ENCODE measurements at places on chromosomes 7 and 10.

- DNase-seq: no peak
Observed at GRCh38 chr7:85806321-85806720, 619.5 kb upstream of the SEMA3D start.

DNA sequence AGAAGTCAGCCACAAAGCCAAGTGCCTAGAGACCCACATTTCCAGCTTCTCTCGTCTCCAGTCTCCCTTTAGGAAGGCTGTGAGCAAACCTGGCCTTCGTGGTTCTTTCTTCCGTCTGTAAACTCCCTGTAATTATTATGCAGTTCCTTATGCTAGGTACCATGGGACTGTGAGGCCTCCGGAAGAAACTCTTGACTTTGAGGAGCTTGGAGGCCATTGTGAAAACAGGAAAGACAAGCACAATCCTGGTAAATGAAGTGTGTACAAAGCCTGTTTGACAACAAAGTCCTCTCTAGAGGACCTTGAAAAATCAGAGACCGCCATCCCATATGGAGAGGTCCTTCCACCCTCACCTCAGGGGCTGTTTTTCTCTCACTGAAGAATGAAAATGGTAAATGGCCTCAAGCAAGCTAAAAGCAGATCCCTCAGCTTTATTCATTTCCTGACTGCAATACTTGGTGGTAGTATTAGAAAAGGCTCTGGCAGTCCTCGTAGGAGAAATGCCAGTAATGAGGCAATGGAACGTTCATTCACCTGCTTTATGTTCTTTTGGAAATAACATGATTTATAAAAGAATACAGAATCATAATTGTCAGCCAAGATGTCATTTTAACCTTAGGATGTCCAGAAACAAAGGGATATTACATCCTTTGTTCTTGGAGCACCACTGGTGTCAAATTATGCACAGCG lies 926.4 kb downstream of the LRMDA start:
- no peak for DNase-seq

GRCh38 chr7:131341690-131342089 lies 14.0 kb downstream of the MKLN1 start:
- DNase-seq: no peak

DNA sequence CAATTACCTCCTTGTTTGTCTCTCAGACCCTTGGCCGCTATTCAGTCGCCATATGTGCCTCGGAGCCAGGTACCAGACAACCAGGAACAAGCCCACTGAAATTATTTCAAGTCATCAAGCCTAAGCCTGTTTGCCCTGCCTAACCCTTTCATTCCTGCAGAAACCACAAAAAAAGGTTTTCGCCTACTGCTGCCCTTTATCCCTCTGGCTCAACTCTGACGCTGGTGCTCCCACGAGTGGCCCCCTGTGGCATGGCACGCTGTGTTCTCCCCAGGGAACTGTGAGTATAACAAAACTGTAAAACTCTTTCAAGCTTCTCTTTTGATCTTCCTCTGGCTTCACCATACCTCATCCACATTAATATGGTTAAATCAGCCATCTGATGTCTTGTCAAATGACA lies 215.7 kb upstream of the CDC14C start:
- DNase-seq: no peak

GRCh38 chr10:122650331-122650730 lies 49.3 kb downstream of the C10orf120 start:
- no peak for DNase-seq

DNA sequence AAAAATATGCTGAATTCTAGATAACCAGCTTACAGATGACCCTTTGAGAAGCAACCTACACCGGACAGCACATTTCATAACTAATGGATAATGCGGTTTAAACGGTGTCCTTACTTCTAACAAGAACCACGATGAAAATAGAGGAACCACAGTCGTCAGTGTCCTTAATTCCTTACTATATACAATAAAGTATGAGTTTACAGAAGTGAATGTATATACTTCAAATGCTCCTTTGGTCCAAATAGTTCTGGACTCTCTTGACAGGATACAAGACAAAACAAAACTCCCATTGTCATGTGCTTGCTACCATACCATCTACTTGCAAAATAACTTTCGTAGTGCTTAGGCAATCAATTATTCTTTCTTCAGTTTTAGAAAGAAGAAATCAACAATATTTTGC lies 2.4 kb downstream of the NAMPT start:
- no peak for DNase-seq

- no peak for DNase-seq
Observed at GRCh38 chr7:1226186-1226901, 6.3 kb upstream of the UNCX start.

DNA sequence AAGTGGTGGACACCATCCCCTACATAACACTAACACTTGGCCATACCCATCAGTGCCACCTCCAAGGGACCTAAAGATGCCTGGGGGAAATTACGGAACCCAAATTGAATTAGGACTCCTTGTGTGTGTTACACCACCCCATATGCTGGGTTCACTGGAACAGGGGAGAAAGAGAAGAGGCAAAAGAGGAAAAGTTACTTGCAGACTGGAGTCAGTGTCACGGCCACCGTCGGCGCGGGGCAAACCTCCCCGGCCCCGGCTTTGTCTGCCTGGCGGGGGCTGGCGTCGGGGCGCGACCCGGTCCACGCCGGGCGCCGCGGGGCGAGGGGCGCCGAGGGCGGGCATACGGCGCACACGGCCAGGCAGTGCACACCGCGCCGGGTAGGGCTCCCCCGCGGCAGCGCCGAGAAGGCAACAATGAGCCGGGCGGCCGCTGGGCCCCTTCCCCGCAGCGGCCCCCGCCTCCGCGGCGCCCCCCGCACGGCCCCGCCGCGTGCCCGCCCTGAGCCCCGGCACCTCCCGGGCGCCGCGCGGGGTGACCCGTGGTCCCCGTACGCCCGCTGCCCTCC lies 171.1 kb downstream of the FAM107B start:
- peak; percentile 28 for DNase-seq

GRCh38 chr10:120462018-120462682 lies 5.1 kb downstream of the PLPP4 start:
- DNase-seq: no peak

GRCh38 chr7:74325210-74325565 lies 36.0 kb downstream of the CLIP2 start:
- no peak for DNase-seq

- DNase-seq: no peak
Observed at GRCh38 chr7:134940729-134941128, 45.6 kb upstream of the AGBL3 start.

DNA sequence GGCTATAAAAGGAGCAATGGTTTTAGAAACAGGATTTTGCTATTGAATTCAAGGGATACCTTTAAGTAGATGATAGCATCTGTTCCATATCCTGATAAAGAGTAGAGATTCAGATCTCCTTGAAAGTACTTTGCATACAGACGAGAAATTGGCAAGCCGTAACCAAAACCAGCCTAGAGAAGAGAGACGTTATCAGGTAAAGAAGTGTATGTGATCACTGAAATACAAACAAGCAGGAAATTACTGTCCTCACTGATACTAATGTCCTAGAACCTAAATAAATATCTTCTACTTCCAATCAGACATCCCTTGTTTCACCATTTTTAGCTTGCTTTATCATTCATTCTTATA lies 9.4 kb downstream of the PDK4 start:
- no peak for DNase-seq

DNA sequence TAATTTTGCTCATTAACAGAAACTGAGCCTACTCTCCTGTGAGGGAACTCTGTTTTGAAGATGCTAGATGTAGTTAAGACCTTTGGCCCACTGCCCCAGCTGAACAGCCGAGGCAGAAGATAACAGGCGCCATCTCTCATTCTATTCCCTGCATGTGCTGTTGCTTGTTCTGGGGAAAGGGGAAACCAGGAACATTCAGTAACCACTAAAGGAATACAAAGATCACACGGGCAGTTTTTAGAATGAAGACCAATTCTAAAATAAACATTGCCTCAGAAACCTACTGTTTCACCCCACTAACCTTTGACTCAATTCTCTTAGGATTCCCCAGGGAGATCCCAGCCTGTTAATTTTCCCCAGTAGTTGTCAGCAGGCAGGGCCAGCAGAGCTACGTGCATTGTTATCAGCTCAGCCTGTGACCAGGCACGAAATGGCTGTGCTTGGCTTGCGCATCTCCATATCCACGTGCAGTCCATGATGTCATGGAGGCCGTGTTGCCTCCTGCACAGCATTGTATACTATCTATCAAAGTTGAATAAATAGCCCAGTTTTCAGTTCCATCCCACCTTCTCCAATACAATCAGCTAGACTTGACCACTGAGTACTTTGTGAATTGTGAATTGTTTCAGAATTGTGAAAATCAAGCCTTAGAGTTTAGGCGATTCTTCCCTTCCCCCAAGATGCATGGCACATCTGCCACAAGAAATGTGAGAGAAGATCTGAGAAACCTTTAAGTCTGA lies 36.0 kb downstream of the ANK3 start:
- no peak for DNase-seq
